NCI-H460 (cell line): ENCODE measurements at places on chromosomes 7 and 10.

- DNase-seq, result no peak
Measured at GRCh38 chr7:151923097-151923876, 33.0 kb upstream of the GALNTL5 start.

GRCh38 chr10:1205450-1206030, 149.4 kb downstream of the WDR37 start:
- DNase-seq, result no peak

GRCh38 chr10:43610636-43611035, 4.4 kb downstream of the ZNF485 start:
- no peak for DNase-seq

- DNase-seq, result no peak
Measured at GRCh38 chr10:97836446-97836845, 13.2 kb upstream of the GOLGA7B start.

DNA sequence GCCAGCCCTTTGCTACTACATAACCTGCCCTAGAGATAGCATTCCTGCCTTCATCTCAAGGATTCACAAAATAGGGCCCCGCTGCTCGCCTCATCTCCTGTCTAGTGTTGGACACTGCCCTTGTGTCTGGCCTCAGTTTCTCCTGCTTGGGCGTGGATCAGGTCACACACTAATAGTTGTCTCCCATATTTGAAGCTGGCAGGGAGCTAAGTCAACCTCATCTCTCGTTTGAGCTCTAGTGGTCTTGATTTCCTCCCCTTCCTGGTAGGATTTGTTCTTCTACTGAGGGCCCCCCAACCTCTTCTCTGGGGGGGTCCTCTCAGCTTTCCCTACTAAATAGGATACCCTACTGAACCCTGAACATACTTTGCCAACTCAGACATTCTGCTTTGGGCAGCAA, 42.2 kb downstream of the ADCYAP1R1 start:
- no peak for DNase-seq
